KBM-7 (cell line): ENCODE measurements at places on chromosomes 3 and 15.

GRCh38 chr15:68303134-68303533, 25.6 kb downstream of the FEM1B start:
- no peak for DNase-seq

DNA sequence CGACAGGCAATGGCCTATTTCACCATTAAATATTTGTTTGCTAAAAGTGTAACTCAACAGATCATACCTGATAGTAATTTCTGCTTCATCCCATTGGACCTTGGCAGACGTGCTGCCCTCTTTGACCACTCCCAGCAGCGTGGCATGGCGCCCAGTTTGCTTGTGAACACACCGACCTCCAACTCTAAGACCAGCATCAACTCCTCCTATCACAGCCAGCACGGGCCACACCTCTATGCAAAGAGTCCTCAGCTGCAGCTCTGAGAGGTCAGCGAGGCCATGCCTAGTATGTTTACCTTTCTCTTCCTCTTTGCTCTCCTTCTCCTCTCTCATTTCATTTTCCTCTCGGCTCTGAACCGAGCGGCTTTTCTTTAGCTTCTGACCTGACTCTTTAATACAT, 80.6 kb downstream of the FBXL22 start:
- DNase-seq = no peak

- no peak for DNase-seq
Observed at GRCh38 chr3:99419116-99419515, 219.3 kb upstream of the COL8A1 start.

DNA sequence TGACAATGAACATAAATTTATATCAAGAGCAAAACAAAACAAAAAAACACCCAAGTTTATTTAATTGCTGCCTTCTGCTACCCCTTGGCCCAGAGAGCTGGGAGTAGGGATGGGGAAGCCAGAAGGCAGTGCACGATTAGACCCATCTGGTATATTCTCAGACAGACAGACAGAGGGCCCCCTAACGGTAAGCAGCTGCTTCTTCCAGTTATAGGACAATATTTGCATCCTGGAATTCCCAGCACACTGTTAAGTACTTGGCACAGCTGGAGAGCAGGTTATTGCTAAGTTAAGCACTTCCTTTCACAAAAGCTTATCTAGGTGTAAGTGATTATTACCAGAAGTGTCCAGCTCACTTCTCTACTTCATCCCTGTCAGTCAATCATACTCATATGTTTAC, 39.3 kb downstream of the C2CD4B start:
- peak; percentile 34 for DNase-seq

DNA sequence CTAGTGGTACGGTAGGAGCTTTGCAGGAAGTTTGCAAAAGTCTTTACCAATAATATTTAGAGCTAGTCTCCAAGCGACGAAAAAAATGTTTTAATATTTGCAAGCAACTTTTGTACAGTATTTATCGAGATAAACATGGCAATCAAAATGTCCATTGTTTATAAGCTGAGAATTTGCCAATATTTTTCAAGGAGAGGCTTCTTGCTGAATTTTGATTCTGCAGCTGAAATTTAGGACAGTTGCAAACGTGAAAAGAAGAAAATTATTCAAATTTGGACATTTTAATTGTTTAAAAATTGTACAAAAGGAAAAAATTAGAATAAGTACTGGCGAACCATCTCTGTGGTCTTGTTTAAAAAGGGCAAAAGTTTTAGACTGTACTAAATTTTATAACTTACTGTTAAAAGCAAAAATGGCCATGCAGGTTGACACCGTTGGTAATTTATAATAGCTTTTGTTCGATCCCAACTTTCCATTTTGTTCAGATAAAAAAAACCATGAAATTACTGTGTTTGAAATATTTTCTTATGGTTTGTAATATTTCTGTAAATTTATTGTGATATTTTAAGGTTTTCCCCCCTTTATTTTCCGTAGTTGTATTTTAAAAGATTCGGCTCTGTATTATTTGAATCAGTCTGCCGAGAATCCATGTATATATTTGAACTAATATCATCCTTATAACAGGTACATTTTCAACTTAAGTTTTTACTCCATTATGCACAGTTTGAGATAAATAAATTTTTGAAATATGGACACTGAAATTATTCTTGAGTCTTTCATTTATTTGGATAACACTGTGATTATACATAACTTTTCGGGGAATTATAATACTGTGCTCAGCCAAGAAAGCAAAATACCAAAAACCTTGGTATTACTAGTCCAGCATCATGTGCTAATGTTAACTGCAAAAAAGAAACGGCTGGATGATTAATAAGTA, 2.2 kb downstream of the SOX2 start:
- no peak for DNase-seq

GRCh38 chr3:36525115-36525801, 145.0 kb downstream of the STAC start:
- no peak for DNase-seq

DNA sequence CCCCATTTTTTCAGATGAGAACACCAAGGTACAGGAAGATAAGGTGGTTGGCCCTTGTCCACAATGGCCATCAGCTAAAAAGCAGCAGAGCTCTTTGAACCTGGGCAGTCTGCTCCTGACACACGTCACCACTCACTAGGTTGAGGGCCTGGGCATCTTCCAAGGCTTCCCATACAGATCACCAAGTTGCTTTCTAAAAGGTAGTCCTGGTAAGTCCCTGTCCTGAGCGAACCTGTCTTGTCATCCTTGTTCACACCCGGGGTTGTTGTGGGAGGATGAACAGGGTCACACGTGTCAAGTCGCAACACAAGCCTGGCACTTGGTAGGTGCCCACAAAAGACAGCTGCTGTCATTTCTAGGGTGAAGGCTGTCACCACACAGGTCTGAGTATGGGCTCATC, 260.4 kb downstream of the EPHB1 start:
- no peak for DNase-seq

GRCh38 chr3:127408684-127409420, 121.0 kb upstream of the PRR20G start:
- DNase-seq = no peak

GRCh38 chr3:50303013-50303815, at the start of gene HYAL1:
TSS of gene HYAL1 (minus strand) at chr3:50303574. CDS start at chr3:50302956, 618 bp downstream.
- DNase-seq = no peak

GRCh38 chr15:48388910-48389309, 57.7 kb downstream of the DUT start:
- DNase-seq = no peak

- no peak for DNase-seq
Observed at GRCh38 chr15:70557521-70558258, 205.7 kb downstream of the UACA start.

- DNase-seq = peak; percentile 7
Observed at GRCh38 chr3:143120716-143121240, 1.2 kb downstream of the CHST2 start.

GRCh38 chr15:69340243-69340900, 41.7 kb downstream of the PAQR5 start:
- DNase-seq = peak; percentile 49

GRCh38 chr3:12963231-12963896, 109.9 kb downstream of the IQSEC1 start:
- DNase-seq = no peak

DNA sequence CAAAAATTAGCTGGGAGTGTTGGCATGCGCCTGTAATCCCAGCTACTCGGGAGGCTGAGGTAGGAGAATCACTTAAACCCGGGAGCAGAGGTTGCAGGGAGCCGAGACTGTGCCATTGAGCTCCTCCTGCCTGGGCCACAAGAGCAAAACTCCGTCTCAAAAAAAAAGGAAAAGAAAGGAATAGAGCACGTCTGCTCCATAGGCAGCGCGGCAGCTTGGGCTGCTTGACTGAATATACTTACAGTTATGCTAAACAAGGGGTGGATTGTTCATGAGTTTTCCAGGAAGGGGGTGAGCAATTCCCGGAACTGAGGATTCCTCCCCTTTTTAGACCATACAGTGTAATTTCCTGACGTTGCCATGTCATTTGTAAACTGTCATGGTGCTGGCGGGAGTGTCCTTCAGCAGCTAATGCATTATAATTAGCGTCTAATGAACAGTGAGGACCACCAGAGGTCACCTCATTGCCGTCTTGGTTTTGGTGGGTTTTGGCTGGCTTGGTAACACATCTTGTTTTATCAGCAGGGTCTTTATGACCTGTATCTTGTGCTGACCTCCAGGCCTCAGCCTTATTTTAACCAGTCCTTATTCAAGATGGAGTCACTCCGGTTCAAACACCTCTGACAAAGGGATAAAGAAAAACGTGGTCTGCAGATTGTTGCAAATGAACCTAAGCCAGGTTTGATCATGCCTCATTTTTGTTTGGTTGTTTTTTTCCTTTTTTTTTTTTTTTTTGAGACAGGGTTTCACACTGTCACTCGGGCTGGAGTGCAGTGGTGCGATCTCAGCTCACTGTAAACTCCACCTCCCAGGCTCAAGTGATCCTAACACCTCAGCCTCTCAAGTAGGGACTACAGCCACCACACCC, 24.9 kb upstream of the SENP5 start:
- DNase-seq = peak; percentile 69

DNA sequence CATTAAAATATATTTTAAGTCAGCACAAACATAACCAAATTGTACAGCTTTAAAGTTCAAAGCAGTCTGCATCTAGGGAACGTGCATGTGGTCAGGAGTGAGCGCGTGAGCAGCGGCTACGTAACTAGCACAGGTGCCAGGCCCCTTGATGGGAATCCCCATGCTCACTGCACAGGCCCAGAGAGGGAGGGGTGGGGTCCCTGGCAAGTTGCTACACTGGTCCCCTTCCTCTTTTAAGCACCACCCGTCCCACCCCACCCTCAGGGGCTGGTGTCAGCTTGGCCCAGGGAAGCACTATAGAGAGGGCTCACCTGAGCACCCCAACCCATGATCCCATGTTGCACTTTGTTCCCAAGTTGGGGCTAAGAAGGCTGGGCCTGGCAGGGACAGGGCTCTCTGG, 835 bp upstream of the GMPPB start:
- no peak for DNase-seq

GRCh38 chr15:72685301-72685924, 569 bp downstream of the HIGD2B start:
- no peak for DNase-seq

- DNase-seq = no peak
Observed at GRCh38 chr3:164851905-164852304, 226.4 kb downstream of the SI start.

GRCh38 chr3:151225040-151225975, 22.3 kb upstream of the GPR171 start:
- DNase-seq = no peak

DNA sequence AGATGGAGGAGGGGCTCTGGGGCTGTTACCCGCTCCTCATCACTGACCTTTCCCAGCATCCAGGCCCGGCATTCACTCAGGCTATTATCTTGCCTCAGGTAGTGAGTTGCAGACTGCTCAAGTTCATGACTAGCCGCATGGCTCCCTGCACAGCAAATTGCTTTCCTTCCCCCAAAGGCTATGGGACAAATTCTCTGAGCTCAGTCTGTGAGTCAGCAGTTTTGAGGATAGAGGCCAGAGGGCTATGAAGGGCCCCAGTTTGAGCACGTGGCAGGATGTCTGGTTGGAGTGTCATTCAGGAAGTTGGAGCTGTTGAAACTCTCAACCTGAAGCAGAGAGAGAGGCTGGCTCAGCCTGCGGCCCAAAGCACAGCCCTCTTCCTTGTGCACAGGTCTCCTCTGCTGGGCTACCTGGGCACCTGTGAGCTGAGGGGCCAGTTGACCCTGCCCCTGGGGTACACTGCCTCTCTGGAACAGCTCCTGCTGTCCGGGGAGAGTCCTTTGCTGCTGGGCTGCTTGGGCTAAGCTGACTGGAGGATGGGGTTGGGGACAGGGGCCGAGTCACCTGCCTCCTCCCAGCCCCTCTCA, 7.9 kb downstream of the FAH start:
- peak; percentile 99 for DNase-seq

DNA sequence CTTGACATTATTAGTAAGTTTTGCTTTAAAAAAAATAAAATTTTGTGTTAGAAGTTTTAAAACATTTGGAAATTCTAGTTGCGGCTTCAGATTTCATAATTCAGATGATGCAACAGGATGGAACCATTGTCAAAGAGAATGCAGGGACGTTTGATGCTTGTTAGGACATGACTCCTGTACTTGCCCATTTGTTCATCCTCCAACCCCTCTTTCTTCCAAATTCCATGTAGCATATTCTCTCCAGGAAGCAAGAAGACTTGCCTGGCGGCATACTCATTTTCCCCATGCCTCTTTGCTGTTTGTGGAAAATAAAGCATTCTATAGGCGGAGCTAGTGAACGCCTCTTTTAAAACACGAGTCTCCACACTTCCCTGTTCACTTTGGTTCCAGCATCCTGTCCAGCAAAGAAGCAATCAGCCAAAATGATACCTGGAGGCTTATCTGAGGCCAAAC, at the start of gene CSTA:
TSS of gene CSTA (plus strand) at position 378 of the 453 bp plus-strand sequence. CDS start at position 423, 45 bp downstream.
- no peak for DNase-seq

- no peak for DNase-seq
Observed at GRCh38 chr15:34892963-34893591, 76.5 kb downstream of the AQR start.

- DNase-seq = no peak
Observed at GRCh38 chr3:130948929-130949328, 55.0 kb downstream of the ATP2C1 start.

DNA sequence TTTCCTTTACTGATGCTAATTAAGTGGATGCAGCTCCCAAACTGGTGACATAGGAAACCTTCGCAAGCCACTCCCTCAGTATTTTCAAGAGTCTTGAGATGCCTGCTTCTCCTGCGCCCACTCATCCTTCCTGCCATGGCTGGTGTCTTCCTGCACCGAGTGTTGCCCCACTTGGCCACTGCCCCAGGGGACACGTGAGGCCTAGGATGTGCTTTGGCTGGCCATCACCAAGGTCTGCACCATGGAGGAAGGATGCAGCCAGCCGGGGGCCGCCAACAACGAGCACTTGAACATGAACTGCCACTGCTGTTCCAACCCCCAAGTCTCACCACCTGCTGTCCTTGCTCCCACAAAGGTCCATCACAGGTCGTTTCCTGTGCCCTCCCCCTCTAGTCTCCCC, 34.1 kb downstream of the EPHB3 start:
- no peak for DNase-seq

- no peak for DNase-seq
Observed at GRCh38 chr3:68088216-68088615, 433.8 kb upstream of the SUCLG2 start.

DNA sequence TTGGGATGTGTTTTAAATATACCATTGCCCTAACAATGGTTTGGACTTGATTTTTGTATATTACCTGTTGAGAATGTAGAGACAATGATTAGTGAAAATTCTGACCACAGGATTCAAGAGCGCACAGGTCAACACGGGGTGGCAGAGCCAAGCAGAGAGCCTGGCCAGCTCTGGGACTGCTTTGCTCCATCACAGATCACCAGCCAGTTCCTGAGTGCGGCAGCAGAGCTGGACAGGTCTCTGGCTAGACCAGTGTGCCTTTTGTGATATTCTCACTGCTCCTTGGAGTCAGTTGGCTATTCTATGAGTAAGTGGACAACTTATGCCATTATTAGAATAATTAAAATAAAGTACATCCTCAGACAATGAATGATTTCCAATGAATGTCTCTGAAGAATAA, 351.2 kb upstream of the ATP10A start:
- no peak for DNase-seq

GRCh38 chr15:69606144-69606543, 153.5 kb downstream of the RPLP1 start:
- peak; percentile 12 for DNase-seq
